Astrocyte of the spinal cord (primary cell): ENCODE measurements at places on chromosomes 1 and 21.

DNA sequence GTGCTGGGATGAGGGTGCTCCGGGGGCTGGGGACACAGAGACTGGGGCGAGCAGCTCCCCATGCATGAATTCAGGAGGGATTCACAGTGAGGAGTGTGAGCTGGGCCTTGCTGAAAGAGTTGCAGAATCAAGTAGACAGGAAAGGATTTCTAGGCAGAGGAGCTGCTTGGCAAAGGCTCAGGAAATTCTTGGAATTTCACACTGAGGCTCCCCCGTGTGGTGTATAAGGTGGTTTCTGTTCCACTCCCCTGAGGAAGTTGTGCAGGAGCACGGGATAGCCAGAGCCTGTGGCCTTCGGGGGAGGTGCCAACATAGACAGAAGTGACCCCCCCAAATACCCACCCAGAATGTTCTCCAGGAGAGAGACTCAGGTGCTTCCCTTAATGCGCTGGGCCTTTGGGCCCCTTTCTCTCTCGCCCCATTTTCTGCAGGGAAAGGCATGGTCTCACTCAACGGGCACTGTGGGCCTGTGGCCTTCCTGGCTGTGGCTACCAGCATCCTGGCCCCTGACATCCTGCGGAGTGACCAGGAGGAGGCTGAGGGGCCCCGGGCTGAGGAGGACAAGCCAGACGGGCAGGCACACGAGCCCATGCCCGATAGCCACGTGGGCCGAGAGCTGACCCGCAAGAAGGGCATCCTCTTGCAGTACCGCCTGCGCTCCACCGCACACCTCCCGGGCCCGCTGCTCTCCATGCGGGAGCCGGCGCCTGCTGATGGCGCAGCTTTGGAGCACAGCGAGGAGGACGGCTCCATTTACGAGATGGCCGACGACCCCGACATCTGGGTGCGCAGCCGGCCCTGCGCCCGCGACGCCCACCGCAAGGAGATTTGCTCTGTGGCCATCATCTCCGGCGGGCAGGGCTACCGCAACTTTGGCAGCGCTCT is 58.5 kb upstream of the ACTL8 start:
- DNase-seq, result peak; percentile 74

DNA sequence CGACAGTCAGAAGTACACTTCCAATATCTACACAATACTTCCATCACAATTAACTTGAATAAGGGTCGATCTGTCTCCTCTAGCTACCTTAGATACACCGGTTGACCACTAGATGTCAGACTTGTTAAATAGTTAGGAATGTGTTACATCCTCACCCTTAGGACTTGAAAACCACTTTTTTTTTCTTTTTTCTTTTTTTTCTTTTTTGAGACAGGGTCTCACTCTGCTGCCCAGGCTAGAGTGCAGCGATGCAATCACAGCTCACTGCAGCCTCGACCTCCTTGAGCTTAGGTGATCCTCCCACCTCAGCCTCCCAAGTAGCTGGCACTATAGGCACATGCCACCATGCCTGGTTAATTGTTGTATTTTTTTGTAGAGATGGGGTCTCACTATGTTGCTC is 120.4 kb upstream of the GREM2 start:
- peak; percentile 68 for DNase-seq

DNA sequence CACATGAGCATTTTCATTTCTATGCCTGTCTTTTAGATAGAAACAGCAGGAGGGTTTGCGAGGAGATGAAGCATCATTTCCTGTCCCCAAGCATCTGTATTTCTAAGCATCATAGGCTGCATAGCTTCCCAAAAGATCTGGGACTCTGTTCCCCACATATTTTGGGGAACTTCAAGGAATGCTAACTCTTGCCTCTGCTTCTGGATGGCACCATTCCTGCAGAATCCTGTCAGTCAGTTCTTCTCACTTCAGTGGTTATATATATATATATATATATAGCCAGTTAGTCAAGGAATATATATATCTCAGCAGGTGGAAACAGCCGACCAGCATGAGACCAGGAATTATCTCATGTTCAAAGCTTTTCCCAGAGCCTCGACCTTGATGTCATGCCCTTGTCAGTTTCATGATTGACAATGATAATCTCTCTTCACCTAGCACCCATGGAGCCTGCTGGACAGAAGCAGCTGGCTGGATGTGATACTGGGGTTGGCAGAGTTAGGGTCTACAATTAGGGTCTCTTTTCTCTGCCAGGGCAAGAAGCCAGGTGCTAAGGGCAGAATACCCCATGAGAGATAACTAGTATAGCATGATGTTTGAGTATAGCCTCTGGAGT is 2.4 kb downstream of the PFKFB2 start:
- no peak for DNase-seq

DNA sequence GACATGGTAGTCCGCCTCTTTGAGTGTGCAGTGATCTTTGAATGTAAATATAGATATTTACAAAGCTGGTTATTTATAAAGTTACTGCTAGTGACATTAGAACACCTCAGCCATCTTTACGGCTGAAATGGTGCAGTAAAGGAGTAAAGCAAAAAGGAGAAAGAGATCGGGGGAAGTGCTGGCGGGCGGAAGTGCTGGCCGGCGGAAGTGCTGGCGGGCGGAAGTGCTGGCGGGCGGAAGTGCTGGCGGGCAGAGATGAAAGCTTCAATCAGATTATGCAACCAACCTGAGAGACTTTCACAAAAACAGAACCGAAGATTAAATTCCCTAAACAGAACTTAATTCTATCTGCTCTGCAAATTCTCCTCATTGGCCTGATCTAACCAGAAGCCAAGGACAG is 1.4 kb upstream of the OR14A16 start:
- DNase-seq, result no peak

DNA sequence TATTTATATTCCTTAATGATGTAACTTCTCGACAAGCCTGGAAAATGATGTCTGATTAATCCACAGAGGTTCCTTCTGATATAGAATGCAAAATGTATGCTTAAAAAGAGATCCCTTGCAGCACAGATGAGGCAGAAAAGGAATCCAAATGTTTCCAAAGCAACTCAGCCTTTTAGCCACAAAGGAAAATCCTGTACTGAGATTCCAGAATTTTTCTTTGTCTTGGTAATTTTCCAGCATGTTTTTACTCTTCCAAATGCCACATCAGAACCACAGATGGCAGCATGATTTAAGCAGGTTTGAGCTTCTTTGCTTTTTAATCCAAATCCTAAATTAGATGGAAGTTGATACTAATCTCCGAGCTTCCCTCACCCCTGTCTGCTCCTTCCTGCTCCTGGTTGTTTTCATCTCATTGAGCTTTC is 176.4 kb upstream of the PALMD start:
- DNase-seq, result peak; percentile 45

- DNase-seq, result no peak
Measured at GRCh38 chr1:3819771-3820200, 23.5 kb upstream of the LRRC47 start.

DNA sequence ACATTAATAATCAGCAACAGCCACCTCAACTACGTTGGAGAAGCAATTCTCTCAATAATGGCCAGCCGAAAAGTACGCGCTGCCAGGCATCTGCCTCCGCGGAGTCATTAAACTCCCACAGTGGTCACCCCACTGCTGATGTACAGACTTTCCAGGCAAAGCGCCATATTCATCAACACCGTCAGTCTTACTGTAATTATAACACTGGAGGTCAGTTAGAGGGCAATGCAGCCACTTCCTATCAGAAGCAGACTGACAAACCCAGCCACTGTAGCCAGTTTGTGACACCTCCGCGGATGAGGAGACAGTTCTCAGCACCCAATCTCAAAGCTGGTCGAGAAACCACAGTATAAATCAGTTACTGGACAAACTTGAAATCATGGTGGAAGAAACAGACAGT is 93.9 kb downstream of the KIF1B start:
- no peak for DNase-seq

DNA sequence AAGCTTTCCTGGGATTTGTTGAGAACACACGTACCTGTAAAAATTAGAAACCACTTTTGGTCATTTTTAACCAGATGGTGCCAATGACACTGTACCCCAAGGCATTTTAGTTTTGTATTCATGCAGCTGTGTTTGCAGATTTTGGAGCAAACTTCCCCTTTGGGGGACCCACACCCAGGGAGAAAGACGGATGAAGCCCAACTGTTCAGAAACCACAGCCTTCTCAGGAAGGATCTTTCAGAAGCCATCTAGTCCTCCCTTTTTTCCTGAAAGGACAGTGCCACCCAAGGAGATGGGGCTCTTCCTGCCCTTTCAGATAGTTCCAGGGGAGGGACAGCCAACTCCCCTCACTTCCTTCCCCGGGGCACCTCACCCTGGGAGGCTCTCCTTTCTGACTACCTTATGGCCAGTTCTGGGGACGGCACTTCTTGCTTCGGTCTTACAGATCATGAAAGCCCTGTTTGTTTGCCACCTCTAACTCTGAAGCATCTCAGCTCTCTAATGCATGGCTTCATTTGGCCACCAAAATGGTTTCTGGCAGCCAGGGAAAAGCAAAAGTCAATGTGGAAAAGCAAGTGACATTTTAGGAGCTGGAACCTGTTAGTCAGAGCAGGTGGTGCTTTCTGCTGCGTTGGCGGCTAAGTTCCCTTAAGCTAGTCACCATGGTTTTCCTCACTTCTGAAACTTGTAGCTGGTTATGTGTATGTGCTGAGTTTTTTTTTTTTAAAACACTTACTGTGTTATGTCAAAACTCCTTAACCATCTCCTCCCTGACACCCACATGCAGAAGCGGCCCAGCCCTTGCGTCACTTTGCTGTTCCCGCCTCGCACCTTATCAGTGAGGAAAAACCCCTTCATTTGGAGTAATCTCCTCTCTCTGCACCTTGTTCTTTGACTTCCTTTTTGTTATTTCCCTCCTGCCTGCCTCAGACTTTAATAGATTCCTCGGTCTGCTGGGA is 10.1 kb downstream of the TMCC2 start:
- no peak for DNase-seq

DNA sequence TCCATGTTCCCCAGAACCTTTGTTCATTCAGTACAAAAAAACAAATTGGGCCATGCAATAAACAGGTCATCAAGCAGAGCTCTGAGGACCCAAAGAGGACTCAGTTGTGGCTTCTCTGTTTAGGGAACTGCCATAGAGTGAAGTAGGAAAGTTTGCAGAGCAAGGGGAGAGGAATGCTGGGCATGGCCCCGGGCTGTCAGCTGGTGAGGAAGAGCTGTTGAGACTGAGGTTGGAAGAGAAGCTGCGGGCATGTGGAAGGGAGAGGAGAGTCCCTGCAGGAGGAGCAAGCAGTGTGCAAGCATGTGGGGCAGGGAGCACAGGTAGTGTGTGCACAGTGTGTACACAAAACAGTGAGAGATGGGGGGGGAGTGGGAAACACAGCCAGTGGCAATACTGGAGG is 71.8 kb downstream of the NTPCR start:
- DNase-seq, result no peak

DNA sequence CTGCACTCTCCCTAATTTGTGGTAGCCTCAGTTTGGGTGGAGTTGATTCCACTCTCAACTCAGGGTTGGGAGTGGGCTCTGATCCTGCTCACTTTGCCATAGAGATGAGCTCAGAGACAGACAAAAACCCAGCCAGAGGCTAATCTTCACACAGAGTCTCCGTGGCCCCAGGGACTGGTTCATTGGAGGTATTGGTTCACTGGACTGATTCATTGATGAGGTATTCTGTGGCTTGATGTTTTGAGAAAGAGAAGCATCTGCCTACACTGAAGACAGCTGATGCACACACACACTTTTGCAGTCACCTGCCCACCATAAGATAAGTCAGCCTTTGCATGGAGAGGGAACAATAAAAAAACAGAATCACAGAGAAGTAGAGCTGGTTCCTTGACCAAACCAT is 183.8 kb downstream of the AJAP1 start:
- no peak for DNase-seq

- no peak for DNase-seq
Measured at GRCh38 chr1:31897526-31898100, 40.6 kb downstream of the PTP4A2 start.

- DNase-seq, result no peak
Measured at GRCh38 chr1:23524716-23525401, 6.2 kb downstream of the E2F2 start.
